ENCODE measurements at places on chromosomes 16 and 17. TPM values are rescaled to one million over a fixed set of nuclear protein-coding genes. Genes with fewer than 3 reads are reported as not detected.

SSH2 gene
- 15.9 TPM for total RNA-seq

TSC2 gene
- total RNA-seq: 71.0 TPM

SOX8 gene
- under 0.01 TPM for total RNA-seq

ETV4 gene
- total RNA-seq: 0.59 TPM

SBK1 gene
- not detected for total RNA-seq

VPS25 gene
- total RNA-seq: 67.1 TPM

UTP18 gene
- 42.7 TPM for total RNA-seq

C16orf86 gene
- total RNA-seq: 2.2 TPM

RCVRN gene
- not detected for total RNA-seq

CCNF gene
- 4.2 TPM for total RNA-seq

FOXC2 gene
- total RNA-seq: 4.4 TPM

ANKRD40 gene
- total RNA-seq: 32.2 TPM

CMTM1 gene
- total RNA-seq: 1.9 TPM

SPATA22 gene
- not detected for total RNA-seq

TIGD7 gene
- total RNA-seq: 5.3 TPM

PRR14 gene
- total RNA-seq: 8.7 TPM

POLR3E gene
- total RNA-seq: 57.9 TPM

MT1M gene
- total RNA-seq: not detected

SLFN12 gene
- 28.2 TPM for total RNA-seq

HOXB1 gene
- not detected for total RNA-seq

LPO gene
- not detected for total RNA-seq

Data from smooth muscle cell of the umbilical artery (primary cell).